ENCODE measurements at places on chromosomes 7 and 10. TPM values are rescaled to one million over a fixed set of nuclear protein-coding genes. Genes with fewer than 3 reads are reported as not detected.

TUBAL3 gene
- 0.36 TPM for total RNA-seq

C10orf53 gene
- not detected for total RNA-seq

NRP1 gene
- 15.0 TPM for total RNA-seq

NANOS1 gene
- 0.68 TPM for total RNA-seq

PTPN20 gene
- total RNA-seq = 3.4 TPM

SPDYE5 gene
- total RNA-seq = not detected

PCDH15 gene
- not detected for total RNA-seq

ARHGAP12 gene
- 28.0 TPM for total RNA-seq

PLEKHS1 gene
- not detected for total RNA-seq

Data from nasal cavity respiratory epithelium epithelial cell of viscerocranial mucosa (primary cell).